ENCODE measurements at places on chromosomes 6 and 20.

DNA sequence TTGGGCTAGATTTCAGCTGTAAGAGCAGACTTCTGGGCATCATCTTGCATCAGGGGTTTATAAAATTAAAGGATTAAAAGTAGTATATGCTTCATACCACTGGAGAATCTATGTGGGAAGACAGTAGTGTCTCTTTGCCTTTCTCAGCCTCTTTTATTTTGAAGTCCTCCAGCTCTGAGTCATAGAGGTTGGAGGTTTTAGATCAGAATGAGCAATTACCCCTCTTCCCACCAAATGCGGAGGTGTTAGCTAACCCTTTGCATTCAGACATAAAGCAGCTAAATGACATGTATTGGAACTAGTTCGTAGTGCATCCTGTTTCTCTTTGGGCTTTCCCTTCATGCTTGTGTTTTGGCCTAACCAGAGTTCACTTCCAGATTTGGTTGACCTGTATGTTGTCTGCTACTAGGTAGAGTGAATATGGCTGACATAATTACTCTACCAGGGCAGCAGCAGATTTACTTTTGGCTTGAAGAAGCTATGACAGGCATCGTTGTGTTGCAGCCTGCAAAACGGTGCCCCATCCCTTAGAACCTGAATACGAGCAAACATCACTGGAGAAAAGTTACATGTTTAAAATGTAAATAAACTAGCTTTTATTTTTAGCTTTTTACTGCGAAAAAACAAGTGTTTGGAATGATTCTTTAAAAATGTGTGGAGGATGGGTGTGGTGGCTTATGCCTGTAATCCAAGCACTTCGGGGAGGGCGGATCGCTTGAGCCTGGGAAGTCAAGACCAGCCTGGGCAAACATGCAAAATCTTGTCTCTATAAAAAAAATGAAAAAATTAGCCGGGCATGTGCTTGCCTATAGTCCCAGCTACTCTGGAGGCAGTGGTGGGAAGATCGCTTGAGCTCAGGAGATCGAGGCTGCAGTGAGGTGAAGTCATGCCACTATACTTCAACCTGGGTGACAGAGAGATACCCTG lies 82.2 kb downstream of the MYO6 start:
- no peak for DNase-seq
- H3K4me1 ChIP-seq, result no peaks in the 10 kb centered on the region
- no peak overlapping the region for H3K4me3 ChIP-seq
- H3K36me3 ChIP-seq, result no peaks in the 10 kb centered on the region
- no peak overlapping the region for H3K27ac ChIP-seq

- H3K27me3 ChIP-seq, result no peaks in the 10 kb centered on the region
- no peaks in the 10 kb centered on the region for H3K36me3 ChIP-seq
- H3K27ac ChIP-seq, result no peak overlapping the region
- no peak for DNase-seq
- H3K4me1 ChIP-seq, result no peaks in the 10 kb centered on the region
Observed at GRCh38 chr6:133759524-133759923, 129.4 kb upstream of the TCF21 start.

- no peak overlapping the region for H3K27ac ChIP-seq
- no peak for DNase-seq
- no peak overlapping the region for H3K4me3 ChIP-seq
- peaks cover 54% of the 10 kb centered on the region for H3K36me3 ChIP-seq
Observed at GRCh38 chr6:18242062-18242851, 22.1 kb downstream of the DEK start.

DNA sequence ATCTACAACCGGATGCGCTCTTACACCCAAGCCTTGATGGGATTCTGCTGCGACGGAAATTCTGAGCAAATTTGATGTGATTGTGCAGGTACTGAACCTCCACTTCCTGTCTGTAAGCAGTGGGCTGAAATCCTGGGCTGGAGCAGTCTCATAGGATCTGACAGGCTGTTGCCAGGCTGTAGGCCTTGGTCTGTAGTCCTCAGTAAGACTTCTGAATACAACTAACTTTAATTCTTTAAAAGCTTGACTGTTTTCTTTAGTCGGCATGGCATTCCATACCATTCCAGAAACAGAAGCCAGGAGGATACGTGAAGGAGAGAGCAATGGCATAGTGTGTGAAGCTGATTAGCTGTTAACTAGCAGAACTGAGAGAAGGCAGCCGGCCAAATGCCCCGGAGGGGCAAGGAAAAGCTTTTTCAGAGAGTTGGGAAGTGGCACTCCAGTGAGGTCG lies 68.3 kb downstream of the ADTRP start:
- H3K36me3 ChIP-seq, result no peaks in the 10 kb centered on the region
- H3K4me3 ChIP-seq, result no peak overlapping the region
- no peaks in the 10 kb centered on the region for H3K27me3 ChIP-seq
- peak overlapping the region; percentile 57 for H3K27ac ChIP-seq

GRCh38 chr6:168634541-168635328 lies 193.8 kb downstream of the SMOC2 start:
- no peak overlapping the region for H3K4me3 ChIP-seq
- H3K27ac ChIP-seq, result no peak overlapping the region
- DNase-seq, result no peak
- no peaks in the 10 kb centered on the region for H3K27me3 ChIP-seq

- DNase-seq, result no peak
- no peak overlapping the region for H3K4me3 ChIP-seq
- no peak overlapping the region for H3K27ac ChIP-seq
- no peaks in the 10 kb centered on the region for H3K4me1 ChIP-seq
- H3K27me3 ChIP-seq, result no peaks in the 10 kb centered on the region
Observed at GRCh38 chr6:97630604-97631003, 347.6 kb upstream of the MMS22L start.

GRCh38 chr6:130697271-130697994 lies 129.8 kb upstream of the SMLR1 start:
- no peak overlapping the region for H3K4me3 ChIP-seq
- no peak for DNase-seq
- H3K27me3 ChIP-seq, result no peaks in the 10 kb centered on the region
- no peaks in the 10 kb centered on the region for H3K4me1 ChIP-seq
- no peaks in the 10 kb centered on the region for H3K36me3 ChIP-seq
- H3K27ac ChIP-seq, result no peak overlapping the region

DNA sequence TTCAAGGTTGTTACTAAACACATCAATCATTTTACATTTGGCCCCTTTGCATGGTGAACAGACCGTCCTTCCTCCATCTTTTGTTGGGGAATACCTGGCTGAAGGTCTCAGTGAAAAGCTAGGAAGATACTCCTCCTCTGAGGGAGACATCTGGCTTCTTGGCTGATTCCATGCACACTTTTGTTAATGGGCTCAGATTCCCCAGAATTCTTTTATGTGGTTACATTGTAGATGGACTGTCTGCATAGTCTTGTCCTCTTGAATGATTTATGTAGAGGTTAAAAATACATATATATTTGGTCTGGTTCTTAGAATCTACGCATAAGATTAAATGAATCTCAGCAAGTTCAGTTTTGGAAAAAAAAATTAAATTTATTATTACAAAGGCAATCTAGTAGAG lies 167.0 kb downstream of the EYA4 start:
- H3K36me3 ChIP-seq, result no peaks in the 10 kb centered on the region
- no peak overlapping the region for H3K27ac ChIP-seq
- H3K4me3 ChIP-seq, result no peak overlapping the region
- DNase-seq, result no peak

DNA sequence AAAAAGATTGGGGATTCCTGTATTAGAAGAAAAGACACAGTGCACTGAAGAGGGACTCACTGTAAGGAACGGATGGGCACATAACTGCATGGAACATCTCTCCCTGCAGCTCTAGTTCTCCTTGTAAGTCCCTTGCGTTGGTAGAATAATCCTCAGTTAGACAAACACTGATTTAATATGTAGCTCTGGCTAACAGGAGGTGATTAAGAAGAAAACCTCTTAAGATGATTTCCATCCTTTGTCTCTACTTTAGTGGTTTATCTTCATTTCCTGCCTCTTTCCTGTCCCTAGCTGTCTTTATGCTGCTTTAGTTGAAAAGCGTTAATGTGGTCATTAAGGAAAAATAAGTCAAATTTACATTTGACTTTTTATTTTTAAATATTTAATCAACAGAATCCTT lies 86.6 kb downstream of the SLC16A10 start:
- H3K4me1 ChIP-seq, result no peaks in the 10 kb centered on the region
- H3K27me3 ChIP-seq, result no peaks in the 10 kb centered on the region
- no peaks in the 10 kb centered on the region for H3K36me3 ChIP-seq

- H3K4me3 ChIP-seq, result no peak overlapping the region
- no peaks in the 10 kb centered on the region for H3K4me1 ChIP-seq
- DNase-seq, result no peak
- no peaks in the 10 kb centered on the region for H3K36me3 ChIP-seq
- no peaks in the 10 kb centered on the region for H3K27me3 ChIP-seq
Observed at GRCh38 chr6:423799-424345, 32.3 kb downstream of the IRF4 start.

- H3K36me3 ChIP-seq, result no peaks in the 10 kb centered on the region
- no peak for DNase-seq
- no peaks in the 10 kb centered on the region for H3K27me3 ChIP-seq
- no peak overlapping the region for H3K27ac ChIP-seq
- no peaks in the 10 kb centered on the region for H3K4me1 ChIP-seq
Observed at GRCh38 chr20:14790771-14791620, 453.6 kb upstream of the FLRT3 start.

- no peaks in the 10 kb centered on the region for H3K27me3 ChIP-seq
- no peak for DNase-seq
- H3K4me3 ChIP-seq, result no peak overlapping the region
- H3K4me1 ChIP-seq, result no peaks in the 10 kb centered on the region
Observed at GRCh38 chr6:33372526-33373123, 19.0 kb upstream of the KIFC1 start.

DNA sequence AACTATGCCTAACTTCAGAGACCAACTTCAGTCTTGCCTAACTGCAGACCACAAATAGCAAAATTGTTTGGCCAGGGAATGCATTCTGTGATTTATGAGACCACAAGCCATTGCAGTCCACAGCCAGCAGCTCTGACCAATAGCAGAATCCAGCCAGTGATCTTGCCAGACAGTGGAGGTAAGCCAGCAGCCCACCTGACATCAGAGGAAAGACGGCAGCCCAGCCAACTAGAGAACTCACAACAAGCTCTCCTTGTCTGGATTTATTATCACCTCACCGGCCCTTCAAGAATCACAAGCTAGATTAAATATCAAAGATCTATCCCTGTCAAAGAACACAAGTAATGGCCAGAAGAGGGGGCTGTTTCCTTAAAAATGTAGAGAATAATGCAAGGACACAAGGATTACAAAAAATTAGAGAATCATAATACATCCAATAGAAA lies 66.5 kb upstream of the SLC35F1 start:
- no peaks in the 10 kb centered on the region for H3K27me3 ChIP-seq
- no peak overlapping the region for H3K4me3 ChIP-seq
- H3K4me1 ChIP-seq, result no peaks in the 10 kb centered on the region
- DNase-seq, result no peak
- H3K27ac ChIP-seq, result no peak overlapping the region

DNA sequence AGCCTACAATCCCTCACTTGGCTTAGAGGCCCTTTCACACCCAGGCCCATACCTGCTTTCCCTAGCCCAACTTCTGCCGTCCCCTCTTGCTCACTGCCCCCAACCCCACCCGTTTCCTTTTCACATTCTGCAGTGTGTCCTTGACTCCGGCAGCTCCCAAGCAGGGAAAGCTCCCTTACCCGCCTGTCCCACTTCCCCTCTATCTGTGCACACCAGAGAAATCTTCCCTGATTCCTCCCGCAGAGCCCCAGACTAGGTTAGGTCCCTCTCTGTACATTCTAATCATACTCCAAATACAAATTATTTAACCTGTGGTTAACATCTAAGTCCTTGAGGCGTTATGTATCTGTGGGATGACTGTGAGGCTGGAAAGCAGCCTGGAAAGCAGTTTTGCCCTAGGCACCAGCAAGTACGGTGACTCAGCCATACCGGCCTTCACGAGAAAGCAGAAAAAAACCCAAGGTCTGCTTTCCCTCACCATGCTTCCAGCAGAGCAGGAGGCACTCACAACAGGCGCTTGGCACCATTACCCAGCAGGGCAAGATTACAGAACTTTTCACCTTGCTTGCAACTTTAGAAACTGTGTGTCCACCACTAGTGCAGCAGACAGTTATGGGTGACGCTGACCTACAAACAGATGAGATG lies 22.3 kb downstream of the ELOVL5 start:
- no peaks in the 10 kb centered on the region for H3K36me3 ChIP-seq
- H3K27ac ChIP-seq, result no peak overlapping the region
- DNase-seq, result no peak
- H3K27me3 ChIP-seq, result no peaks in the 10 kb centered on the region
- H3K4me3 ChIP-seq, result no peak overlapping the region
- H3K4me1 ChIP-seq, result no peaks in the 10 kb centered on the region

DNA sequence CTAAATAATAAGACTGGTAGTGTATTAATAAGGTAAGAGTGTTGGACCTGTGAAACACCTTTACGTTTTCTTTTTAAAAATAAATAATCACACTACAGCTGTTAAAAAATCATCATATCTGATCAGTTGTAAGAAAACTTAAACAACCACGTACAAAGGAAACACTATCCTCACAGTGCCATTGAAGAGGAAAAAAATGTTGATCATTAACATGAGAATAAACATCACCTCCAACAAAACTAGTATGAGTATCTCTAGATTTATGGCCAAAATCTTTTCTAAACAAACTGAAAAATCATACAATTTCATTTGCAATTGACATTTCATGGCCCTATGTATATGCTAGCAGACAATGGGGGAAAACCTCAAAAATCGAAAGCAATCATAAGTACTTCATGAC lies 590 bp downstream of the EYS start:
- H3K4me3 ChIP-seq, result no peak overlapping the region
- DNase-seq, result no peak
- H3K27me3 ChIP-seq, result no peaks in the 10 kb centered on the region
- no peaks in the 10 kb centered on the region for H3K4me1 ChIP-seq
- H3K27ac ChIP-seq, result no peak overlapping the region

DNA sequence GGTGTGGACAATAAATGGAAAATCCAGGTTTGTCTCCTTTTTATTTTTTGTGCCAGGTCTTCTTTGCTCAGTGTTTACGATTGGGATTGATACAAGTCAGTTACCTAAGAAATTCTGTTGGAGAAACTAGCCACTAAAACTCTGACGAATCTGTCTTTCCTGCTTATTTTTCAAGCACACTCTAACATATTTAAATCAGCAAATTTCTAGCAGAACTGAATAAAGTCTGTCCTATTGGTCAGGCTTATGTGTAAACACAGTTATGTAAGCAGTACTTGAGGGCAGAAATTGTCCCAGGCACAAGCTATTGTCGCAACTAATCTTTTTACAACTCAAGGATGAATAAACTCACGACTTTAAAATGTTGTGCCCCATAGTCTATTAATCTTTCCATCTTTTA lies 12.1 kb upstream of the EXOC2 start:
- no peak for DNase-seq
- H3K4me1 ChIP-seq, result no peaks in the 10 kb centered on the region
- peaks cover 4% of the 10 kb centered on the region for H3K27me3 ChIP-seq
- no peak overlapping the region for H3K4me3 ChIP-seq
- no peaks in the 10 kb centered on the region for H3K36me3 ChIP-seq
